ENCODE measurements at places on chromosomes 3 and 15.

DNA sequence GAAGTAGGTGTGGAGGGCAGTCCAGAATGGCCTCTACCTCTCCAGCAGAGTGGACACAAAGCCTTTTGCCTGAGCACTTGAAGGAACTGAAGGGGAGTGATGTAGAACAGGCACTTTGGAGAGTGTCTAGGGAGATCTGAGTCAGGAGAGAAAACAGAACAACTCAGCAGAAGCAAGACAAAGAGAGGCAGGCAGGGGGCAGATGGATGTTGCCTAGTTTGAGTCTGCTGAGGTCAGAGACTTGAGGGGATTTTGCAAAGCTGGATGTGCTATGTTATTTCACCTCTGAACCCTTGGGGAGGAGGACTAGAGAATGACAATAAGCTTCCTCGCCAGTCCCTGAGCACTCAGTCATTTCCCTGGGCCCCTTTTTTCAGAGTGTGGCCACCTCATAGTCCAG, 366.4 kb downstream of the EPHB1 start:
- no peak for DNase-seq

DNA sequence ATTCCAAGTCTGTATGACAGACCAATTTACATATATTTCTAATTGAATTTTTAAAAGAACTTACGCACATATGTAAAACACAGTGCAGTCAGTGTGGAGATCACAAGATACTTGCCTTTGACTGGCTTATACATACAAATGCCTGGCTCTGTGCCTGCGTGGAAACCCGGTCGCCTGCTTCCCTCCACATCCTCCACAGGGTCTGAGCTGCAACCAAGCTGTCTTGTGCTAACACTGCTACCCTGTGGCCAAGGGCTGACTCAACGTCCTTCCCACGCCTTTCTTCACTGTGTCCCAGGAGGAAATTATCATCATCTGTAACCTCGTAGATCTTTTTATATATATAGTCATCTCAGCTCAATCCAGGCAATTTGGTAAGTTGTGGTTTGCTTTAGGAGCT, 117.0 kb downstream of the WNT7A start:
- DNase-seq, result no peak

GRCh38 chr15:62658498-62658897, 384.0 kb upstream of the TPM1 start:
- no peak for DNase-seq

GRCh38 chr15:79357566-79357965, 46.7 kb downstream of the TMED3 start:
- no peak for DNase-seq

DNA sequence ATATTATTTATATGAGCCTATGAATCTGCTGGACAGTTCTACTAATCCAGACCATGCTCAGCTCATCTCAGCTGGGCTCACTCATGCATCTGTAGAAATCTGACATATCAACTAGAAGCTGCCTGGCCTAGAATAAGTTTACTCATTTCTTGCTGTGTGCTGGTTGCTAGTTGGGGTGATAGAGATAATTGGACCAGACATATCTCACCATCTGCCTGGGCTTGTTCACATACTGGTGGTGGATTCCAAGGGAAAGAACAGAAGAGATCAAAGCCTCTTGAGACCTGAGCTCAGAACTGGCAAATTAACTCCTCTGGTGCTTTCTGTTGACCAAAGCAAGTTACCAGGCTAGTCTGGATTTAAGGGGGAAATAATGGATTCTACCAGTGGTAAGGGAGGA, 109.1 kb downstream of the NSUN3 start:
- DNase-seq, result no peak

DNA sequence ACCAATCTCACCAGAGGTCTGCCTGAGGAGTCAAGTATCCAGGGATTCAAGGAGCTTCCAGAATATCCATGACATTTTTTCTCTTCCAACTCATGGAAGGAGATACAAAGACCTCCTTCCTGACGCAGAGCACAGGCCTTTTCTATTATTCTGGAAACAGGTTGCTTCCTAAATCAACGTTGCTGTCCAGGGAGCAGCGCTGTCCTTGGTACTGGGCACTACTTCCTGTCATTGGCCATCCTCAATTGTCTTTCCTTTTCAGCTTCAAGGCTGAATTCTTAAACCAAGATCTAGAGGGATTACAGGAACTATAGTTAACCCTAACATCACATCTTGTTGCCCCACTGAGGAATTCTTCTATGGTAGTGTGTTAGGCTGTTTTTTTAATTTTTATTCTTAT, 50.4 kb upstream of the TBC1D21 start:
- DNase-seq, result no peak

GRCh38 chr3:46442576-46443530, 21.9 kb downstream of the LTF start:
- no peak for DNase-seq

DNA sequence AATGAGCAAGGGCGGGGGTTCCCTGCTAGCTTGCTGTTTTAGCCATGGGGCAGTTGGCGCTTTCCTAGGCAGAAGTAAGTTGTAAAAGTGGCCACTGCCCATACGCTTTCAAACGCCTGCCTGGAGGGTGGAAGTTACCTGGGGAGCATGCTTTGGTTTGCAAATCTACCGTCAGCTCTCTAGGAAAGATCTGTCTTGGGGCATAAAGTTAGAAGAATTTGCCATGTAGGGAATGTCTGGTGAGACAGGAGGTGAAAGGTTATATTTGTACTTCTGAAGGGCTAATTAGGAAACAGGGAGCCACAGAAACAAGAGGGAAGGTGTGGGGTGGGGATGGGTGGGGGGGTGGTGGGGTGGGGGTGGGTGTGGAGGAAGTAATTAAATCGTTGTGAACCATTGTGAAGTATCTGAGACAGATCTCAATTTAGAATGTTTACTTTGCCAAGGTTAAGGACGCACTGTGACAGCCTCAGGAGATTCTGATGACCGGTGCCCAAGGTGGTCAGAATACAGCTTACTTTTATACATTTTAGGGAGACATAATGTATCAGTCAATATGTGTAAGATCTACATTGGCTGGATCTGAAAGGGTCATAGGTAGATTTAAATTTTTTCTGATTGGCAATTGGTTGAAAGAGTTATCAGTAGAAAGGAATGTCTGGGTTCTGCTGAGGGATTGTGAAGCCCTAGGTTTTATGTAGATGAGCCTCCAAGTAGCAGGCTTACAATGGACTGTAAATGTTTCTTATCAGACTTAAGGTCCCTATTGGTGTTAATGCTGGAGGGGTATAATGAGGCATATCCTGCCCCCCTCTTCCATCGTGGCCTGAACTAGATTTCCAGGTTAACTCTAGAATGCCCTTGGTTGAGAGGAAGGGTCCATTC, 62.0 kb upstream of the GCNT3 start:
- no peak for DNase-seq

DNA sequence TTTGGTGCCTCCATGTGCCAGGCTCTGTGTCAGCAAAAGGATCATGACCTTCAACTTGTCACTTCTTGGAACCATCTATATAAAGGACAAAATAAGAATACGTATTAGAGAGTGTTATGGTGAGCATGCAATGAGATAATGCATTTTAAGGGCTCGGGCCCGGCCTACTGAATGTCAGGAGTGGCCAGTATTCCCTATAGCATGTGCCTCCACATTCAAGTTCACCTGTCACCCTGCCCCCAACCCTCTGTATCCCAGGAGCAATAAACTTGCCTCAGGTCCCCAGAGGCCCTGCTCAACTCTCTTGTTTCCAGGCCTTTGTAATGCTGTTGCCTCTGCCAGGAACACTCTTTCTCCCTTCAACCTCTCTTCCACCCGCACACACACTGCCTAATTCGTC, 90.2 kb upstream of the SLC6A11 start:
- no peak for DNase-seq

GRCh38 chr3:126666658-126667528, 12.0 kb upstream of the TXNRD3 start:
- no peak for DNase-seq

- no peak for DNase-seq
These were observed 189.3 kb downstream of the NFKBIZ start for GRCh38 chr3:102038477-102039142.

DNA sequence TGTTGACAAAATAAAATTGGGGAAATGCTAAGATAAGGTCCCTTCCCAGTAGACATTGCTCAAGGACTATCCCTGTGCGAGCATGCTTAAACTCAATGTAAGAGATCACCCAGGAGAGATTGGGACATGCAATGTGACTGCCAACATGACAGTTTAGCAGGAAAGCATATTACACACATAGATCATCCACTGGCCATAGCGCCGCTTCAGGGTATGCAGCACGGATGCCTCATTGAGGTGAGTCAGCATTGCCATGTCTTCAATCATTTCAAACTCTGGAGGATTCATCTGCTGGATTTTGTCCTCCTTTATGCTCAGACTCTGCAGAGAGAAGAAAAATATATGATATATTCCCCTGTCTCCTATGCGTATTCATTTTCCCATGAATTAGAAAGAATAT, 8.9 kb downstream of the MYH15 start:
- DNase-seq, result no peak

- no peak for DNase-seq
These were observed 75.8 kb downstream of the STXBP5L start for GRCh38 chr3:120983841-120984240.

DNA sequence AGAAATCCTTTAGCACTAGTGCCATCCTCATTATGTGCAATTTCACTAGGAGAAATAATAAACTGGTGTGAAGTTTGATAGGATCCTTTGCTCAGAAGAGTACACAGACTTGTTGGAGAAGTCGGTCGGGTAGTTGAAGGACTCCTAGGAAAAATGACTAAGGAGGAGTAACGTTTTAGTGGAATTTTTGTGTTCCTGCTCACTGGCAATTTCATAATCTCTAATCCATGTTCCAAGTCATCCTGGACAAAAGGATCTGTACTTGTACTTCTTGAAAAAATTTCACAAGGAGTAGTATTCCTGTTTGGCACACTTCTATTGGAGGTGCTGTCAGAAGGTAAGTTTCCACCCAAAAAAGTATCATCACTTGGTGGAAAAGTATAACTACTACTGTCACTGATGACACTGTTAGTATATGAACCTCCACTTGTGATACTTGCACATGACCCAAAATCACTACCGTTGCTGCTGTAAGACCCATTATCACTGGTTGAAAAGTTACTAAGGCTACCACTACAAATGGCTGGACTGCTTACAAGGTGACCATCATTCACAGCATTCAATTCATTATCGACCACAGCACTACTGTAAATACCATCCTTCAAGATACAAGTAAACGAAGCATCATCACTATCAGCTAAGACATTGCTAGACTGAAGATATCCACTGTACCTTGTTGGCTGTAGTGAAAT, 77.4 kb downstream of the NEDD4 start:
- no peak for DNase-seq

DNA sequence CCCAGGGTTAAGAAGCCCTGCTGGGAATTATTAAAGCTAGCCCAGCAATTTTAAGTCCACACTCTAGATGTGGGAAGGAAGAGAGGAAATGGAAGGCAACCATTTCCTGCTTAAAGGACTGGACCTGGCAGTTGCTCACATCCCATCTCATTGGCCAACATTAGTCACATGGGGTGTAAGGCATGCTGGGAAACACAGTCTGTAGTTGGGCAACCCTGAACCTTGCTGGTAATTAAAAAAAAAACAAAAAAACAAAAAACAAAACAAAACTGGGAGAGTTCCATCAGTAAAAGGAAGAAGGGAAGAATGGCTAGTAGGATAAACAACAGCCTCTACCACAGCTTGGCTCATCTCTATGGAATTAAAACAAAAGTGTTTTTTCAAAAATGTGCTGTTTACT, 136.0 kb downstream of the VGLL4 start:
- no peak for DNase-seq

DNA sequence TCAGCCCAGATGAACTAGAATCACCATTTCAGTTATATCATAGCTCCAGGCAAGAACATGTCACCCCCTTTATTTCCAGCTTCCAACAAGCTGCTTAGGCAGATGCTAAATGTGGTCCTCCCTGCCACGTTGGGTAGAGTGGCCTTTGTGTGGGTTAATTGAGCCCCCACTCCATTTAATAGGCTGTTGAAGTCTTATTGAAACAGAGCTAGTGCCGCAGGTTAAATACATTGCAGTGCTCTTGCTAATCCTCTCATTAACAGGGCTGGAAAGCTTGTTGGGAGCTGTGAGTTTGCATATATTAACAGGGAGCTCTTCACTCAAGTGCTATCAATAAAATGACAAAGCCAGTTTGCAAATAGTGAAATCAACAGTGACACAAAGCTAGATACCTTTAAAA, 248.4 kb upstream of the CMC1 start:
- DNase-seq, result no peak

DNA sequence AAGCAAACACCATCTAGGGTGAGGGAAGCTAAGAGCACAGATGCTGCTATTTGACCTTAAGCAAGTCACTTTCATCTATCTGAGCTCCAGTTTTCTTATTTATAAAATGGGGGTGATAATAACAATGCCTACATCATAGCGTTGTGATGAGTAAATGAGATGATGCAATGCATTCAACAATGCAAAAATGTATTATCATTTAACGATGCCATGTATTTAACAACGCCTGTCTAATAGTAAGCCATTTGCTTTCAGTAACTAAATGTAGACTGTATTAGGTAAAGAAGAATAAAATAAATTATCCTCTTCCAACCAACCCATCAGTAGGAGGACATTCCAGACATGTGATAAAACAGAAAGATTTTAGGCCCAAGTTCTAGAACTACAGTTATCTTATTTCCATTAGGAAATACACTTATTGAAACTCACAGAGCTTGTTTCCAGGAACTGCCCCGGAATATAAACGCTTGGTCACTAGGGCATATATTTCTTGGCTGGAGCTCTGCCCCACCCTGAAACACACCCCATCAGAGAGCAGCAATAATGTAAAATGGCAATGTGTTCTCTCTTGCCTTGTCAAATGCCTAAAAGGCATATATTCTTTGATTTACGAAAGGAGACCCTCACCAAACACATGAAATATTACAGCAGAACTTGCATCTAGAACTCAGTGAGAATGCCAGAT, 128.3 kb downstream of the LIPC start:
- DNase-seq, result no peak

DNA sequence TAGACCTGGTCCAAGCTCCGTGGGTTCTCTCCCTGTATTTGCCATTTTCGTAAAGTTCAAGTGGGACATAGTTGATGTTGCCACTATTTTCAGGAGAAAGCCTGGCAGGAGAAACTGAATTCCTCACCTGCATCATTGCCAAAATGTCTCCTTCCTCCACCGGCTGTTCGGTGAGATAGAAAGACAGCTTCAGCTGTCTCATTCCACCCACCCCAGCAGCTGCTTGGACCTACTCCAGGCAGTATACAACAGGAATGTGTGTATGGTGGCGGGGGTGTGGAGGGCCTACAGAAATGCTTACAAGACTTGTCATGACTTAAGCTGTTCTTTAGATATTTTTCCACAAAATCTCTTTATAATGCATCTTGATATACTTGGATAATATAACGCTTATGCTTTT, 132.7 kb upstream of the RAP2B start:
- DNase-seq, result no peak

DNA sequence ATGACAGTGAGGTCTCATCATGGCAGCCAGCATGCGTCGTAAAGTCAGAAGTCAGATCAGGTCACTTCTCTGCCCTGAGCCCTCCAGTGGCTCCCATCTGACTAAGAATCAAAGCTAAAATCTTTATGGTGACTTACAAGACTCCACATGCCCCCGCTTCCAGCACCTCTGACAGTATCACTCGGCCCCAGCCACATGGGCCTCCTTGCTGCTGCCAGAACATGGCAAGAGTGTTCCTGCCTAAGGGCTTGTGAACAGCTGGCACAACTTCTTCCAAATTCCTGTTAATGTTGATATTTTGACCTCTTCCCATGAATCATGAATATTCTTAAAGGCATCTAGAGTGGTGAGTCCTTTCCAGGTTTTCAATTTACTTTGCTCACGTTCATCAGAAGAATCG, 20.5 kb downstream of the POLR2M start:
- DNase-seq, result no peak

- no peak for DNase-seq
These were observed 295.1 kb downstream of the SHOX2 start for GRCh38 chr3:157810924-157811718.

Measured in 8988T (cell line).